ENCODE measurements at places on chromosomes 12 and 14.
A peak's percentile ranks its signal among the peaks of the same experiment; 100 is the strongest.

DNA sequence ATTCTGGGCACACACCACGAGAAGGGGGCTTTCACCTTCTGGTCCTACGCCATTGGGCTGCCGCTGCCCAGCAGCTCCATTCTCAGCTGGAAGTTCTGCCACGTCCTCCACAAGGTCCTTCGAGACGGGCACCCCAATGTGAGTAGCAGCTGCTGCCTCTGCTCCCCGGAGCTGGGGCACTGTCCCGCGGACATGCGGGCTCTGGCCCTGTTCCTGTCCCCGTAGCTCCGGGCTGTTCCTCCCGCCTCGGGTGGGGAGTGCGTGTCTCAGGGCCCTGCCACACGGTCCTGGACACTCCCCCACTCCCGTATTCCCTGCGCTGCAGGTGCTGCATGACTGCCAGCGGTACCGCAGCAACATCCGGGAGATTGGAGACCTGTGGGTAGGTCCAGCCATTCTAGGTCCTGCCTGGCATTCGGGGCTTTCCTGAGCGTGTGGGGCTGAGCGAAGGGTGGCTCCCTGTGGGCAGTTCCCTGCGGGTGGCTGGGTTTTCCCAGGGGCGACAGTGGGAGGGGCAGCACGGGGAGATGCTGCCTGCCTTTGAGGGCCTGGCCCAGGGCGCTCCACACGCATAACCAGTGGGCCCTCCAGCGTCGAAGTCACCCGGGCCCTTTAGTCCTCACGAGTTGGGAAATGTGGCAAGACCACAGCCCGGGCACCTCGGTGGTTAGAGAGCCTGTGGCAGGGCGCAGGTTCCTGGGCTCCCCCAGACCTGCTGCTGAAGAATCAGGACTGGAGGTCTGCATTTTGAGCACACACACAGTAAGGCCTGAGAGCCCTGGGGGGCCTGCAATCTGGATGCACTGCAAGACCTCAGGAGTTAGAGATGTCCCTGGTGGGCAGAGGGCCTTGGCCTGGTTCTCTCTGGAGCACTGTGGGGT is 13.5 kb downstream of the HIP1R start:
- no peak for DNase-seq

DNA sequence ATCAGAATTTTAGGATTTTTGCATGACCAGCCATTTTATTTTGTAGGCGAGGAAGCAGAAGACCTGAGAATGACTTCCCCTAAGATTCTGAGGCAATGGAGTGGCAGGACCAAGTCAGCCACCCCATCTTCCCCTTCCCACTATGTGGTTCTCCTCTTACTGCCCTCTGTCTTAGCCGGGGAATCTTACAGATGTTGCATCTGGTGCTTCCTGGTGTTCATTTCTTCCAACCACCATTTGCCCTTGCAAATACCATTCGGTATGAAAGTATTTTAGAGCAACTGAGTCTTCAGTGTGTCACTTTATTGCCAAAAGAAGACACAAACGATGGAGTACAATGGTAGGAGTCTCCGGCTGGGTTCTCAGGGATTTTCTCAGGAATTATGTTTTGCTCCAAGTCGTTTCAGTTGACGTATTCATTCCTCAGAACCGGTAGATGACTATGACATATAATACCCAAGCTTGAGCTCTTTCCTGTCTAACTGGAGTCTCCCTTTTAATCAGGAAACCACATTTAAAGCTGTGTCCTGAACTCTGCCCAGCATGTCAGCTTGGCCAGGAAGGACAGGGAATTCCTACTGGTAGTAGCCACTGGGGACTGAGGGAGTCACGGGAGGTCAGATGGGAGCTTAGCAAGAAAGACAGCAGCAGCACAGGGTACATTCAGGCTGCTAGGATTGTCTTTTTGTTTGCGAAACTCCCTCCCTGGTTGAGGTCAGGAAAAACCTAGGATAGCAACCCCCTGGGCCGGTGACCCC is 87.0 kb downstream of the SAMD4A start:
- DNase-seq: no peak

- no peak for DNase-seq
Measured at GRCh38 chr14:53473480-53473879, 320.4 kb upstream of the DDHD1 start.

DNA sequence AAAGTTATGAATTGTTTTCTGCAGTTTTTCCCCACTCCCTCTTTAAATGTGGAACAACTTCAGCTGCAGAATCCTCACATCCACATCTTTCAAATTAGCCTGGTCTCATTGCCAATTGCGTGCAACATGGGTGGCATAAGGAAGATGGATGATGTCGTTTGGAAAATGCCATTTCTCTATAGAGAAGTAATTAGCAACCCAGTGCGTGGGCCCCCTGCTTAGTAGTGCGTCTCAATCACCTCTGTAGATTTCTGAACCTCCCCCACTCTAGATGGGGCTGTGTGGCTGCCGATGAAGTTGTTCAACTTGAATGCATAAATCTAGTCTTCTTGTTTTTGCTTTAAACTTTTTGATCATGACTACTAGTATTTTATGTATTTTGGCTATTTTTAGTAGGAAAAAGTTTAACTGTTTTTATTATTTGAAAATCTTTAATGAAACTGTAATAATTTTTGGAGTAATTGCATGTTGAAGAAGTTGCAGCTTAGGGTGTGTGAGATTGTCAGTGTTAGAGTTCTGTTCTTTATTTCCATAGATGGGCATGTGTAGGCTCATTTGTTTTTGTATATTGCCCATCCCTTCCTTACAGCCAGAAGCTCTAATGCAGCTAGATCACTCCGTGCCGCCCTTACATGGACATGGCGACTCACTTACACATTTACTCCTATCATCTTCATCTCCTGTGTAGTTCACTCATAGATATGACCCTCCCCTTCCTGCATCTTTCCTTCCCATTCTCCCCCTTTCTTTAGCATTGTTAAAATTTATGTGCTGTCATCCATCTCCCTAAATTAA is 358.2 kb downstream of the DIO2 start:
- no peak for DNase-seq

DNA sequence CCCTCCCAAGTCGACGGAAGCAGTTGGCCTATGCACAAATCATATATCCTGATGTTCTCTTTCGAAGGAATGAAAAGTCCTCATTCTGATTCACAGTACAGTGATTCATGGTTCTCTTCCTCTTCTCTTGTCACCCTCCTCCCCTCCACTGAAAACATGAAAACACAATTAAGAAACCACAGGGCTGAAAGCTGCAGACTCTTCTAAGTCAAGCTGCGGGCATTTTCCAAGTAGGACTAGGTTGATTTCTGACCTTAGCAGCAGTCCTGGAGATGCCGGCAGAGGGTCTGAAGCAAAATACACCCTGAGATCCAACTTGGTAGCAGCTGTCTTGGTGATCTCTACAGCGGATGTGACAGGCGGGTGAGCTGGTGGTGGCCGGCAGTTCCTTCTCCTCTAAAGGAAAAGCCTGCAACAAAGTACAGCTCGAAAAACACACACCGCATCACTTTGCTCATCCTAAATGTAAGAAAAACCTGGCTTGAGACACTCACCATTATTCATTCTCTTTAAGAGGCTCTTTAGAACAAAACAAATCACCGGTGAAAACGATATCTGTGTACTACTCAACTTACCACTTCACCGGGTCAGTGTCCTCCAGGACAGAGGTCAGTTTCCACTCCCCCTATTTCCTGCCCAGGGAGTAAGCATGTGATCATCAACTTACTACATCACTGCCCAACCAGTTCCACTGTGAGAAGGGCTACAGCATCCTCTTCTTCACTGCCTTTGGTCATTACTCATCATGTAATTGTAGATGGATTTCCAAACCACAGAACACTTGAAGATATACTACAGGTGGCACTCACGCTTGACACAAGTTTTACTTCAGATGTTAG is 6.0 kb downstream of the TMCC3 start:
- DNase-seq: no peak

GRCh38 chr14:31752867-31753661 is 191.9 kb downstream of the NUBPL start:
- DNase-seq: no peak

- no peak for DNase-seq
Measured at GRCh38 chr12:123363390-123363739, 1.3 kb downstream of the SBNO1 start.

GRCh38 chr12:44780221-44780790 is 95.8 kb downstream of the NELL2 start:
- no peak for DNase-seq

- DNase-seq: no peak
Measured at GRCh38 chr14:65432361-65432948, 19.9 kb downstream of the FUT8 start.

DNA sequence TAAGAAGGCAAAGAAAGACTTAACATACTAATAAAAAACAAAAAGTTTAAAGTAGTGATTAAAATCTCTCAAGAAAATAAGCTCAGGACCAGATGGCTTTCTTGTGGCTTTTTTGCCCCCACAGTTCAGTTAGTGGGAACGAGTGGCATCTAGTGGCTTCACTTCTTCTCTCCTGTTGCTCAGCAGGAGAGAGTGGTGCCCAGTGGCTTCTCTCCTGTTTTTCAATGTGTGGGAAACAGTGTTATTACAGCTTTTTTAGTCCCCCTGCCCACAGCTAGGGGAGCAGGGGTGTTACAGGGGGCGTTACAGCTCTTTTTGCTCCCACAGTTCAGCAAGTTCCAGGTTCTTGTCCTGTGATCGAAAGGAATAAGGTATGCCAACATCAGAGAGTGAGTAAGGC is 135.2 kb downstream of the RERGL start:
- DNase-seq: no peak

DNA sequence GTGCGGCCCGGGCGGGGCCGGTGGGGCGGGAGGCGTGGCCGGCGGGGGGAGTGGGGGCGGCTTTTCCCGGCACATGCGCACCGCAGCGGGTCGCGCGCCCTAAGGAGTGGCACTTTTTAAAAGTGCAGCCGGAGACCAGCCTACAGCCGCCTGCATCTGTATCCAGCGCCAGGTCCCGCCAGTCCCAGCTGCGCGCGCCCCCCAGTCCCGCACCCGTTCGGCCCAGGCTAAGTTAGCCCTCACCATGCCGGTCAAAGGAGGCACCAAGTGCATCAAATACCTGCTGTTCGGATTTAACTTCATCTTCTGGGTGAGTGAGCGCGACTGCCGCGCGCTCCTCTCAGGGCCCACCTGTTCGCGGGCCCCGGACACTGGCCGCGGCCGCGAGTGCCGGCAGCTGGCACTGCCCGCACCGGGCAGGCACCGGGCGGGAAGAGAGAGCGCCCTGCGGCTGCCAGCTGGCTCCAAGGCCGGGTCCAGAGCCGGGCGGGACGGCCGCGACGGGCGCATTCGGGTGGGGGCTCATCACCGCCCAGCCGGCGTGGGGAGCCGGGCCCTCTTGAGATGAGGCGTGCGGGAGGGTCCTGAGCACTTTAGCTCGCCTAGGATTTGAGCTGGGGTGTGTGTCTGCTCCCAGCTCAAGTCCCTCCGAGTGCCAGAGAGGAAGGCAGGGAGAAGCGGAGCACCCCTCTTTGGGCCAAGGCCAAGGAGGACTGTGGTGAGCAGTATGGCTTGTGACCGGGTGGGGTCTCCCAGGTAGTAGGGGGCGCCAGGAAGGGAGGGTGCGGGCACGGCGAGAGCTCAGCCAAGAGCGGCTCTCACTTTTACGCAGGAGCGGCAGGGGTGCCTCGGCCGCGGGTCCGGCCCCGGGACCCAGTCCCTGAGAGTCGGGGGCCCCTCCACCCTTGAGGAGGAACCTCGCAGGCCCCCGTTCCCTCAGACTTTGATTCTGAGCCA is at the start of gene CD9:
Gene CD9 (plus strand): TSS at position 145 of the 957 bp plus-strand sequence. CDS start 100 bp downstream, at position 245.
- DNase-seq: peak; percentile 13

GRCh38 chr12:46386877-46387629 is 14.5 kb upstream of the SLC38A2 start:
- no peak for DNase-seq

DNA sequence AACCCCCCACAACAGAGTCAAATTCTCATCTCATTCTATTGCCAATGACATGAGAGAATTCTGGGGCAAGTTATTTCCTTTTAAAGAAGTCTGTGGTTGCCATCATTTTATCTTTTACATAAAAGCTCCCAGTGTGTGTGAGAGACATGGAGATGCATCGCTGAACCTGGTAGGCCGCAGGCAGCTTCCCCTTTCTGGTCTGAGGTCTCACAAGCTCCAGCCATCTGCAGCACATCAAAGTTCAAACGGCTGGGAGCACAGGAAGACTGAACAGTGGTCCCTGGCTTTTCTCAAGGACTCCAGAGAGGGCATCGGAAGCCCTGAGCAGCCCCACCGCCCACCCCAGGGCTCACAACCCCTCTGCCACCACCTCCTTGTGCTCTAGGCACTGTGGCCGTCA is 141.7 kb downstream of the RIMBP2 start:
- DNase-seq: no peak

- DNase-seq: no peak
Measured at GRCh38 chr12:10392394-10392930, 2.6 kb upstream of the KLRK1 start.

DNA sequence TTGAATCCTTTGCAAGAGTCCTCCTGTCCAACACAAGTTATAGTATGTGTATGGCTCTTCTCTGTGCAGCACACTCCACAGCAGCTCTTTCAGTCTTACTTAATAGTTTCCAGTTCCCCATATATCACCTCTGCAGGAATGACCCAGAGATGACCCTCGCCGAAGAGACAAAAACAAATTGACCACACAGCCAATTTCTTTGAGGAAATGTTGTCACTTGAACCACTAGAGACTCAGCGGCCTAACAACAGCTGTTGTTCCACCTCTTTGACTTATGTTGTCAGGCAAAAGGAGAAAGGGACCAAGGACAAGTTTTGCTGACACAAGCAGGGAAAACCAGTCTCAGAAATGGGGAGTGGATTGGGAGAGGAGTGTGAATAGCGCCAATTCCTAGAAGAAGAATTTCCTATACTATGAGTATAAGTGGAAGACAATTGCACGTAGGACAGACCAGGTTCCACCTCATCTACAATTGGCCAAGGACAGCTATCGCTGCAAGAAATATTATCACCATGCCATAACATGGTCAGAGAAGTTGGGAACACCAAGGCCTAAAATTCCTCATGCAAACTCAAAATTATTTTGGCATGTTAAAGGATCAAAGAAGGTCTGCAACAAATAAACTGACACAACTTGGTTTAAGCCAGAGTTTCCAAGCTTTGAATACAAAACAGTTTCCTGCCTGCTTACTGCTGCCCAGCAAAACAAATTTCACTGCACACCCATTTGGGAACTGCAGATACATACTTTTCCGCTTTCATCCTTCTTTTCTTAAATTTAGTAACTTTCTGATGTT is 41.7 kb upstream of the ITPR2 start:
- no peak for DNase-seq

GRCh38 chr12:63782466-63782865 is 2.8 kb downstream of the RXYLT1 start:
- no peak for DNase-seq

GRCh38 chr12:42593874-42594273 is 4.3 kb upstream of the PRICKLE1 start:
- no peak for DNase-seq

GRCh38 chr12:116210131-116210530 is 67.4 kb downstream of the MED13L start:
- no peak for DNase-seq

- DNase-seq: no peak
Measured at GRCh38 chr12:53402871-53403270, 20.8 kb upstream of the AMHR2 start.
